Renal pelvis (tissue), 12 donors: ENCODE measurements at places on chromosomes 7 and 10. TPM values are rescaled to one million over a fixed set of nuclear protein-coding genes. Genes with fewer than 3 reads are reported as not detected.

Gene IFIT1B
- polyA plus RNA-seq, result 0.04 TPM

Gene FGFR2
- polyA plus RNA-seq, result 119 TPM

Gene CDHR3
- polyA plus RNA-seq, result 6.6 TPM

Gene ZNF511
- 33.1 TPM for polyA plus RNA-seq

Gene GPR26
- polyA plus RNA-seq, result 0.05 TPM

Gene ZNF117
- polyA plus RNA-seq, result 58.3 TPM

Gene HOXA11
- polyA plus RNA-seq, result 39.2 TPM

Gene CACNB2
- 4.9 TPM for polyA plus RNA-seq

Gene SYT15B
- 2.8 TPM for polyA plus RNA-seq

Gene GPER1
- polyA plus RNA-seq, result 6.5 TPM

Gene TMEM72
- 87.9 TPM for polyA plus RNA-seq

Gene TM9SF3
- 172 TPM for polyA plus RNA-seq

Gene TAS2R4
- 7.1 TPM for polyA plus RNA-seq

Gene UPK3B
- 3.5 TPM for polyA plus RNA-seq
